Stimulated activated CD8-positive, alpha-beta memory T cell treated with anti-CD3 and anti-CD28 coated beads, Interleukin-2, amount 100 ng/mL, for 1 hour (primary cell): ENCODE measurements at places on chromosomes 7 and 10.
A peak's percentile ranks its signal among the peaks of the same experiment; 100 is the strongest.

DNA sequence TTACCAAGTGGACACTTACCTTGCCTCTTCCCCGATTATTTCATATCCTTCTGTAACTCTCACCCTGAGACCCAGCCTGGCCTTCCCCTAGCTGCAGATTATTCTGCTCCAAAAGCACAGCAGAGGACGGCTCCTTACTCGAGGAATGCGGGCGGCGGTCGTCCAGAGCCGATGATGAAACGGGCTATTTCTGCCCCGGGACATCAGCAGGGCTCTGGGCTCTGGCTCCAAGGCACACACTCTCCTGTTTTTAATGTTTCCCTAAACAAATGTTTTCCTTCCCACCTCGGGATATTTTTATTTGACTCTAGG is 343 bp upstream of the C10orf71 start:
- DNase-seq, result no peak

DNA sequence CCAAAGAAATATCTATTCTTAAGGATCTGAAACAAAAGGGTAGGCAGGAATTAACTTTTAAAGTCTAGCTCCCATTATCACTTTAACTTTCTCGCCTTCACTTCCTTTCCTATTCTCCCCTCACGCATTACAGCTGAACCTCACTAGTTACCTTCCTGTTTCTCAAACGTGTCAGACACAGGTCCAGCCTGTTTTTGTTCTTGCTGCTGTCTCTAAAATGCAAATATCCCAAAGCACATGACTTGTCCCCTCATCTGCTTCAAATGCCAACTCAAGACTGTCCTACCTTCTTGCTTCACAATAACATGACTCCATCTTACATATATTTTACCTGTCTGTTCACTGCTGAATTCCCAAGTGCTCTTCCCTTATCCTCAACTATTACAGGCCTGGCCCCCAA is 17.6 kb downstream of the ZDHHC6 start:
- DNase-seq, result no peak

DNA sequence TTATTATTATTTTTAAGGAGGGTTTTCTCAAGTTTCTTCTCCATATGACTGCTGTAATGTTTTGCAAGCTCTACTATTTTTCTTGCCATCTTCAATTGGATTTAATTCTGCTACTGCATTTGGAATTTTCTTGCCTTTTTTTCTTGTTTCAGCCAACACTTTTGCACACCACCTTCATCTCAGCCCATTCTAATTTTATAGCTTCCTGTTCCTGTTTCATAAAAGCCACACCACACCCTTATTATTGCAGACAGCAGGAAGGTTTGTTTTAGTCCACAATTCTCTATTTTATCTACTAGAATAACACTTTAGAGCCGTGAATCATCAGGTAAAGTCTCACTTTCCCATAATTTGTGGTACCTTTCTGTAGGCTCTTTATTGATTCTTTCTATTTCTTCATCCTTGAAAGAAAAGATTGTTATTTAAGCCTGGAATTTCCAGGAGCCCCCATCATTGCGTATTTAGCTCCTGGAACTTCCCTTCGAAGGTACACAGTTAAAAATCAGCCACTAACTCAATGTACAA is 209.3 kb upstream of the TBX20 start:
- DNase-seq, result no peak

GRCh38 chr10:110394296-110394695 is 89.6 kb upstream of the SMNDC1 start:
- no peak for DNase-seq

- DNase-seq, result peak; percentile 43
Measured at GRCh38 chr10:12181065-12181775, 14.5 kb downstream of the NUDT5 start.

DNA sequence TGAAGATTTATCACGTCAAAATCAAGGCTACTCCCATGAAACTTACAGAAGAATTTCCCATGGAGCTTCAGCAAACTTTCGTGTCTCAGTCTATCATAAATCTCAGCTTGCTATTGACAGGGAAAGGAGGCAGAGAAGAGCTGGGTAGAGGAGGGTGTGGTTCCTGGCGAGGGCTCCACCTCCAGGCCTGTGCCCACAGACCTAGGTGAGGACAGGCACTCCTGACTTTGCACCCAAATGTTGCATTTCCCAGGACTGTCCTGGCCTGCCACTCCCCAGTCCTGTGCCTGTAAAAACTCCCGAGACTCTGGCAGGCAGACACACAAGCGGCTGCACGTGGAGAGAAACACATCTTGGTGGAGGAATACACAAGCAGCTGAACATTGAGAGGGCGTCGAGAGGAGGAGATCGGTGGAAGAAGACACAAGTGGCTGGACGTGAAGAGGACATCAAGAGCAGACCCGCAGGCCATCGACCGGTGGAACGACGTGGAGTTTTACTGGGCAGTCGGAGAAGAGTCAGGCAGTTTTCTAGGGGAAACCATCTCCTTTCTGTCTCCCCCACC is 145.1 kb downstream of the CTNNA3 start:
- no peak for DNase-seq

DNA sequence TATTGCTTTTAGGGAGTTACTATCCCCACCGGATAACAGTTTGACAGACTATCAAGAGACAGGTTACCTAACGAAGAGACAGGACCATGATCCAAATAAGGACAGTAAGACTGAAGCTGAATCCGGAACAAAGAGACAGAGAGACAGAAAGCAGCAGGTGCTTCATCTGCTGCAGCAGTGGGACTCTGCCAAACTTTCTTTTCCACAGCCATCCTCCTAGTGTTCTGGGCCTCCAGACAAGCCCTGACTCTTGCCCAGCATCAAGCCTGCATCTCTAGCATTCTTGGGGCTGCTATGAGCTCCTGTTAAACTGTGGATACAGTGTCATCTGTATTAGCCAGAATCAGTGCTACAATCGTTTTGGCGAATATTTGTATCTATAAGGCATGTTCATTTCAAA is 761.7 kb downstream of the GRID1 start:
- DNase-seq, result no peak

- DNase-seq, result no peak
Measured at GRCh38 chr10:86829472-86829871, 73.1 kb downstream of the BMPR1A start.

GRCh38 chr10:102629661-102630614 is 14.3 kb upstream of the TRIM8 start:
- DNase-seq, result no peak

DNA sequence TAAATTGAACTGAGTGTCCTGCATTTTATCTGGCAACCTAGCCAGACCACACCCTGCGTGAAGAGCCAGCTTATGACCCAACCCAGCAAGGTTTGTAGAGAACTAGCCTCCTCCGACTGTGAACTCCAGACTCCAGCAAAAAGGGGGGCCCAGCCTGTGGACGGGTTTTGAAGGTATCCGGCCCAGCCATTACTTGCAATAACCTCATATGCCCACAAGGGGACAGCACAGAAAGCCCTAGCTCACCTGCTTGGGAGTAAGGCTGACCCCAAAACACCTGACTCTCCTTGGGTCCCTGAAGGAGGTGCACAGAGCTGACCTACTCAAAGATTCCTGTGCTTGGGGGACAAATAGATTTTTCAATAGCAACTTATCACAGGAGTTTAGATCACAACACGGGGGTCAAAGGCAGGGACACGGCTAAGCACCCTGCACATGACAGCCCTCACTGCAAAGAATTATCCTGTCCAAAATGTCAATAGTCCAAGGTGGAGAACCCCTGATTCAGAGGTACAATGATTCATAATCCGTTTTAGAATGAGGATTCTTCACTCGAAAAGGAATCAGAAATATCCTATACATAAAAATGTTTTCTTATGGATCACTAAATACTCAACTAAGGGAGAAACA is 4.6 kb downstream of the TRPV6 start:
- peak; percentile 13 for DNase-seq

DNA sequence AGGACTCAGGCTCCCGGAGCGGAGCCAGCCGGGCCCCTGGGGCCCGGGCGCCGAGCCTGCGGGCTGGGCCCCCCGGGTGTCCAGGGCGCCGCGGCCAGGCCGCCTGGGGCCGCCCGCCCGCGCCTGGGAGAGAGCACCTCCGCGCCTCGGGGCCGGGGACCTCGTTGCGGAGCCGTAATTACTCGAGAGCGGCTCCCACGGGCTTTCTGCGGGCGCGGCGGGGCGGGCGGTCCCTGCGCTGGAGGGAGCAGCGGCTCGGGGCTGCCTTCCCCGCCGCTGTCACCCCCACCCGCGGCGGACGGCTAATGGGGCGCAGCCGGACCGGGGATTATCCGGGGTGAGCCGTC is 1.5 kb downstream of the GNB2 start:
- DNase-seq, result no peak

DNA sequence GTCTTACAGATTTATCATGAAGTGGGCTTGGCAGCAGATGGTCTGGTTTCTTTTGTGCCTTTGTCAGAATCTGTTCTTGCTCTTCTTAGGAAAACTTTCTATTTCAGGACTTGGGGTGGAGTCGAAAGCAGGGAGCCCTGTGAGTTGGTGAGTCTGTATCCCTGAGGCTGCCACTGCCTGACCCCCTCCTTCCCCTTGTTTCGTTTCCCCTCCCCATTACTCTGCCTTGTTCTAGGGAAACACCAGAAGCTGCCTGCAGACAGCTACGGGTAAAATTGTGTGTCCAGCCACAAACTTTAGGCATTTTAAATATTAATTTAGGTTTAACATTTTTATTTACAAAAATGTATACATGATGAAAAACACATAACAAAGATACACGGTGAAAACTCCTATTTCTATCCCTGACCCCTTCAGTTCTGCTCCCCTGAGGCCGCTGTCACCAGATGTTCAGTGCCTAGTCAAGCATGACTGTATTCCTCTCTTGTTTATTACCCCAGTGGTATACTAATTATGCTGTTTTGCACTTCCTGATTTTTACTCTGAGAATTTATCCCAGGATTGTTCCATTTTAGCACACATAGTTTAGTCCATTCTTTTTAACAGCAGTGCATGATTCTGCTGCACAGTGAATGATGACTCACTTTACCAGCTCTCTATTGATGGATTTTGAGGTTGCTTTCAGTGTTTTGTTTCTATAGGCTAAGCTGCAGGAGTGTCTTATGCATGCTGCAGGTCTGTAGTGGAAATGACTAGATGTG is 9.1 kb downstream of the TSPAN14 start:
- DNase-seq, result no peak

DNA sequence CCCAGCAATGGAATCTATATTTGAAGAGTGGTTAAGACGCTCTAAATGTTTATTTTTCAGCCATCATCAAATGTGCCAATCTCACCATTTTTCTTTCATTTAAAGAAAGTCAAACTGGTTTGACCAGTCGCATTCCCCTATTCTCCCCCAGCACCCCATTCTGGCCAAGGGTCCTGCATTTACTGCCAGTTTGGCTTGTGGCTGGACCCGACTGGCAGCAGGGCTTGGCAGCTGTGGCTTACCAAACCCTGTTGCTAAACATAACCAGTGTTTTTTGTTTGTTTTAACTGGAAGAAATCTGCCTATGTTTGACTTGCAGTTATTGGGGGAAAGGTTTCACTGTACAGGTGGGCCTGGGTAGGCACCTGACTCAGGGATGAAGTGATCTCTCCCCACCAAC is 116.3 kb downstream of the CYP26A1 start:
- no peak for DNase-seq

GRCh38 chr7:15446280-15446679 is 115.5 kb downstream of the AGMO start:
- DNase-seq, result no peak

DNA sequence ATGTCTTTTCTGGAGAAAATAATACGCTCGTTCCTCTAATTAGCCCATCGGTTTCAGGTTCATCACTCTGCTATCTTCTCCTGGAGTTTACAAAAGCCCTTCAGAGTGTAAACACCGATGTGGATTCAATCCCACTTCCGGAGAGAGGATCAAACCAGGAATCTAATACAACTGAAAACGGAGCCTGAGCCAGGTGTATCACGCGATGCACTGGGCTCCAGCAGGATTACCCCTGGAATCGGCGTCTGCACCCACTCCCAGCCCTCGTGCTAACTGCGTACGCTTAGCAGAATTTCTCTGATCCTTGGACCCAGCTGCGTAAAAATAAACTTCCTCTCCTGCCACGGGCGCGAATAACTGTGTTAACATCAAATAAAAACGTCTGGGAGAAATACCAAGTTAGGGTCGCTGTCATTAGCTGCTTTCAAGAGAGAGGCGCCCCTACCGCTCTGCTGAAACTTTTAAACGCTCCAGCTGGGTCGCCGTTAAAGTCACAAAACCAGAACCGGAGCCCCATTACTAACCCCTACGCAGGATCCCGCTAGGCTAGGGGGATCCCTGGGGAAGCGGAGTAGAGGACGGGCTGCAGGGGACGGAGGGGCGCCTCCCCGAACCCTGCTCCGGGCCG is 502 bp downstream of the ZNF3 start:
- no peak for DNase-seq

- no peak for DNase-seq
Measured at GRCh38 chr7:108232076-108232475, 101.9 kb upstream of the LAMB4 start.

- DNase-seq, result no peak
Measured at GRCh38 chr7:148484486-148484885, 106.1 kb upstream of the C7orf33 start.

GRCh38 chr7:19491371-19491770 is 217.5 kb downstream of the POLR1F start:
- no peak for DNase-seq

GRCh38 chr7:3289996-3290395 is 11.1 kb upstream of the SDK1 start:
- DNase-seq, result no peak
